ENCODE measurements at places on chromosomes 6 and 20.

DNA sequence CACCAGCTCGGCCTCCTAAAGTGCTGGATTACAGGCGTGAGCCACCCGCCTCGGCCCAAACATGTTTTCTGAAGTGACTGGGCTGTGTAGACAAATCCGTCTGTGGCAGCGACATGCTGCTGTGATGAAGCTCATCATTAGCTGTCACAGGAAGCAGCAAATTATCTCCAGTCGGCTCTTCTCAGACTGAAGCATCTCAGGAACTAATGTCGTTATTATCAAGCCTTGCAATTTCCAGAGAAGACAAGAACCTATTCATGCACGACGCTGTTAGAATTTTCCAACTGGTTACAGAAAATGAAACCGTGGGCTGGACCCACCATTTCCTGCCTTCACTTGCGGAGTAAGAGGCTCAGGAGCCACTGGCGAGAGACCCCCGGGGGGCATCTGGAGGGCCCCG is 17.1 kb upstream of the NTSR1 start:
- no peak for DNase-seq

DNA sequence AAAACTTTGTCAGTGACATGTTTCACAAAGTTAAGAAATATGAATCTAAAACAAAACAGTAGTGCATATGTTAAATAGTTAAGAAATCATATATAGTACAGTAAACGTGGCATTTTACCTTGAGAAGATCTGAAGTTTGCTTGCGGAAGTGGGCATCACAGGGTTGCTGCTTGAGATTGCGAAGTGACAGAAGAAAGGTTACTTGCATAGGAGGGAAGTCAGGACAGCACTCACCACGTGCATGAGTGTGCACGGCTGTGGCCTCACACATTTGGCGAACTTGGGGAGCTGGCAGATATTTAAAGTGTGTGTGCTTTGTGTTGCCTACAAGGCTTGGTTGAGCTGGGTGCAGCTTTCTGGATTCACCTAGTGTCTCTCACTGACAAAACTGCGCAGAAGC is 431.5 kb upstream of the ARID1B start:
- no peak for DNase-seq

DNA sequence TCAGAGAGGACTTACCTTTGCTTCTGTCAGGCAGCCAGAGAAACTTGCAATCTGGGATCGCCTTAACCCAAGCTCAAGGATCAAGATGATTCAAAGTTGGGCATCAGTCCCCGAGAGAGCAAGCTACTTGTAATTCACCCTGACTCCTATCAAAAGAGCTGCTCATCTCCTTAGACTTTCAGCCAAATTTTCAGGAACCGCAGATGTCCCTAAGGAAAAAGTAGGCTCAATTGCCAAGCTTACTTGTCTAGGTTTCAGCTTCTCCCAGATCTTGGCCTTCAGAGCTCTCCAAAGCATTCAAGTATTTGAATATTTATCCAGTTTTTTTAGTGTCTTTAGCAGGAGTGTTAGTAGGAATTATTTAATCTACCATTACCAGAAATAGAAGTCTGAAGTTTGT is 434.1 kb upstream of the MMS22L start:
- no peak for DNase-seq

DNA sequence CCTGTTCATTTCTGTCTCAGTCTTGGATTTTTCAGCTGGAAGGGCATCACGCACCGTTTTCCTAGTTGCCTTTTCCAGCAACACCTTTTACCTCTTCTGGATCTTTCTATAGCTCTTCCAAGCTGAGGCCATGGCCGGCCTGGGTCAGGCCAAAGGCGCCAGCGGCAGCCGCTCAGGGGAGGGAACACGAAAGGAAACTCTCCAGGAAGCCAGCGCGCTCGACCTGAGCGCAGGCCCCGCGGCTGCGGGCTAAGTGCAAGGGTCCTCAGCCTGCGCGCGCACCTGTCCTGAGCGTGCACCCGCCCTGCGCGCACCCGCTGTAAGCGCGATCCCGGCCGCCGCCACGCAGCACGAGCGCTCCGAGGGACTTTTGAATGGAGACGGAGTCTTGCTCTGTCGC is 43.8 kb upstream of the TMEM181 start:
- no peak for DNase-seq

- DNase-seq = peak; percentile 1
Measured at GRCh38 chr6:169779896-169780295, 28.5 kb downstream of the ERMARD start.

All from HEK293T (cell line).